ENCODE measurements at places on chromosomes 4 and X. TPM values are rescaled to one million over a fixed set of nuclear protein-coding genes. Genes with fewer than 3 reads are reported as not detected.
A peak's percentile ranks its signal among the peaks of the same experiment; 100 is the strongest.

GRCh38 chrX:129773649-129774458 lies 5.9 kb upstream of the SASH3 start:
- H3K27ac ChIP-seq, result peak overlapping the region; percentile 77
- H3K4me1 ChIP-seq, result peaks cover 94% of the 10 kb centered on the region
- DNase-seq, result peak; percentile 42
- no peaks in the 10 kb centered on the region for H3K27me3 ChIP-seq
- H3K36me3 ChIP-seq, result no peaks in the 10 kb centered on the region
- peak overlapping the region; percentile 37 for H3K4me3 ChIP-seq

GRCh38 chrX:8867406-8867805 lies 66.2 kb upstream of the FAM9A start:
- no peaks in the 10 kb centered on the region for H3K4me1 ChIP-seq
- no peak overlapping the region for H3K27ac ChIP-seq
- H3K27me3 ChIP-seq, result peaks cover 7% of the 10 kb centered on the region

DNA sequence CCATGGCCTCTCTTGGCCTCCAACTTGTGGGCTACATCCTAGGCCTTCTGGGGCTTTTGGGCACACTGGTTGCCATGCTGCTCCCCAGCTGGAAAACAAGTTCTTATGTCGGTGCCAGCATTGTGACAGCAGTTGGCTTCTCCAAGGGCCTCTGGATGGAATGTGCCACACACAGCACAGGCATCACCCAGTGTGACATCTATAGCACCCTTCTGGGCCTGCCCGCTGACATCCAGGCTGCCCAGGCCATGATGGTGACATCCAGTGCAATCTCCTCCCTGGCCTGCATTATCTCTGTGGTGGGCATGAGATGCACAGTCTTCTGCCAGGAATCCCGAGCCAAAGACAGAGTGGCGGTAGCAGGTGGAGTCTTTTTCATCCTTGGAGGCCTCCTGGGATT lies 8.0 kb downstream of the CLDN2 start:
- no peaks in the 10 kb centered on the region for H3K36me3 ChIP-seq
- no peak overlapping the region for H3K4me3 ChIP-seq
- no peak overlapping the region for H3K27ac ChIP-seq
- H3K4me1 ChIP-seq, result no peaks in the 10 kb centered on the region

GRCh38 chr4:145819101-145819852 lies 119.3 kb downstream of the ZNF827 start:
- peaks cover 4% of the 10 kb centered on the region for H3K36me3 ChIP-seq
- H3K27me3 ChIP-seq, result no peaks in the 10 kb centered on the region
- no peak for DNase-seq
- H3K4me1 ChIP-seq, result no peaks in the 10 kb centered on the region
- H3K4me3 ChIP-seq, result no peak overlapping the region
- no peak overlapping the region for H3K27ac ChIP-seq

GRCh38 chrX:150870029-150870428 lies 28.4 kb downstream of the CD99L2 start:
- H3K36me3 ChIP-seq, result no peaks in the 10 kb centered on the region
- DNase-seq, result no peak
- H3K4me1 ChIP-seq, result no peaks in the 10 kb centered on the region
- H3K27ac ChIP-seq, result no peak overlapping the region
- H3K27me3 ChIP-seq, result no peaks in the 10 kb centered on the region

DNA sequence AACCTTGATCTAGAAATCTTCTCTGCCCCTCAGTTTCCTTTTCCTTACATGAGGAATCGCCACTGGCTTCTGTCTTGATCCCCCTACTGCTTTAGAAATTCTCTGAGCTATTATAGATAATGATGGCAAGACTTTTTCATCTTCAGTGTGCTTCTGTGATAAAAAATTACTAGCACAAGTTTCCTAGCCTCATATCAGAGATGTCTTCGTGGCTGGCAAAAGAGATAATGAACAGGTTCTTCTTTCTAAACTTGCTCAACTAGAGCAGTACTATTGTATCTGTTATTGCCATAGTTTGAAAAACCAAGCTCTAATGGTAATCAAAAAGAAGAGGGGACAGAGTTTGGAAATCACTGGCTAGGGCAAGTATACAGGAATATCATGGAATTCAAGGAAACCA lies 4.1 kb upstream of the PDGFC start:
- H3K4me3 ChIP-seq, result no peak overlapping the region
- no peak overlapping the region for H3K27ac ChIP-seq
- H3K36me3 ChIP-seq, result no peaks in the 10 kb centered on the region
- DNase-seq, result no peak
- H3K4me1 ChIP-seq, result no peaks in the 10 kb centered on the region

- H3K4me3 ChIP-seq, result no peak overlapping the region
- H3K36me3 ChIP-seq, result no peaks in the 10 kb centered on the region
Observed at GRCh38 chr4:183255487-183255886, 64.6 kb downstream of the CLDN22 start.

DNA sequence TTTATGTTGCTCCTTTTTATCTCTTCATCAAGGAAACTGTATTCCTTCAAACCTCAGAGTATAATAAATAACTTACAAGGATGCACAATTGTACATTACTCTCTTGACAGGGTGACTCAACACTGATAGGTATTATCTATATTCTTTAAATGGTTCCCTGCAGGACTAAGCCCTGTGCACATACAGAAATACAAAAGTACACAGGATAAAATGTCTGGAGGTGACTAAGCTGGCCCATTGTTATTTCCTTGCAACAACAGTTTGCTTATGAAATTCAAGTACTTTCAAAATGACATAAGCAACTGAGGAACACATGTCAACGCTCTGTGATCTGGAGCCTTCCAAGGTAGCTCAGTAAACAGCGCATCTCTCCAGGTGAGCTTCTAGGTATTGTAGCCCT lies 83.8 kb upstream of the RPL34 start:
- no peak overlapping the region for H3K4me3 ChIP-seq
- no peaks in the 10 kb centered on the region for H3K27me3 ChIP-seq
- no peak overlapping the region for H3K27ac ChIP-seq
- H3K4me1 ChIP-seq, result no peaks in the 10 kb centered on the region
- no peak for DNase-seq
- H3K36me3 ChIP-seq, result no peaks in the 10 kb centered on the region

DNA sequence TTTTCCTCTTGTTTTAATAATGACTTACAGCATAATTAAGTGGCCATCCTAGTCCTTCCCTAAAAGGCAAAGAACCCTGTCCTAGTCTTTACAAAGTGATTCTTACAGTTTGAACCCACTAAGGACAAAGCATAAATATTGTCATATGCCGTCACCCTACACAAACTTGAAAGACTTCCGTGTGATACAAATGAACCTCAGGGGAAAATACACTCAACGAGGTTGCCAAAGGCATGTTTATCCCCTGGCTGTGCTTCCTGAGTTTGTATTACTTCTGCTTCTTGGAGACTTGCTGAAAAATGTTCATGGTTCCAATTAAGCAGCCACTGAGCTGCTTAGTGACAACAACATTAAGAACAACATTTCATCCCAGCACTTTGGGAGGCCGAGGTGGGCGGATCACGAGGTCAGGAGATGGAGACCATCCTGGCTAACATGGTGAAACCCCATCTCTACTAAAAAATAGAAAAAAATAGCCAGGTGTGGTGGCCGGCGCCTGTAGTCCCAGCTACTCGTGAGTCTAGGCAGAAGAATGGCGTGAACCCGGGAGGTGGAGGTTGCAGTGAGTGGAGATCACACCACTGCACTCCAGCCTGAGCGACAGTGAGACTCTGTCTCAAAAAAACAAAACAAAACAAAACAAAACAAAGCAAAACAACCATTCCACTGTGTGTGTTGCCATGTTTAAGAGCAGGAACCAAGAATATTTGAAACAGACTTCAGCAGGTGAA lies 16.2 kb downstream of the RASSF6 start:
- H3K4me3 ChIP-seq, result no peak overlapping the region
- no peaks in the 10 kb centered on the region for H3K36me3 ChIP-seq
- H3K4me1 ChIP-seq, result peaks cover 5% of the 10 kb centered on the region
- H3K27ac ChIP-seq, result no peak overlapping the region
- no peaks in the 10 kb centered on the region for H3K27me3 ChIP-seq

DNA sequence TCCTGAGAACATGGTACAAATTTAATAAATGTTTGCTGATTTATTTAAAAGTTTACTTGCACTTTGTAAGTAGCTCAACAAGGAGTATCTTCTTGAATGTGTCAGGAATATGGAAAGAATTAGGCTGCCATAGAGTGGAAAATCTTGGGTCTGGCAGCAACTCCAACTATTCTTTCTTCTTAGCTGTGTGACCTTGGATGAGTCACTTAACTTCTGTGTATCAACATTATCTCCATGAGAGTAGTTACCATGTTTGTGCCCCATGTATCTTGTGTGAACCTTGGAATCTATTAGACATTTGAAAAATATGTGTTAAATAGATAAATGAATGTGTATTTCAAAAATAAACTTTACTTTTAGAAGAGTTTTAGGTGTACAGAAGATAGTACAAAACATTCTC lies 348.8 kb downstream of the GBA3 start:
- H3K27me3 ChIP-seq, result no peaks in the 10 kb centered on the region
- H3K4me1 ChIP-seq, result no peaks in the 10 kb centered on the region
- no peak for DNase-seq
- H3K4me3 ChIP-seq, result no peak overlapping the region
- H3K27ac ChIP-seq, result no peak overlapping the region
- H3K36me3 ChIP-seq, result no peaks in the 10 kb centered on the region

- H3K4me3 ChIP-seq, result no peak overlapping the region
- DNase-seq, result no peak
- H3K36me3 ChIP-seq, result peaks cover 56% of the 10 kb centered on the region
- H3K27ac ChIP-seq, result no peak overlapping the region
- no peaks in the 10 kb centered on the region for H3K27me3 ChIP-seq
Observed at GRCh38 chr4:150849016-150849415, 166.1 kb downstream of the LRBA start.

DNA sequence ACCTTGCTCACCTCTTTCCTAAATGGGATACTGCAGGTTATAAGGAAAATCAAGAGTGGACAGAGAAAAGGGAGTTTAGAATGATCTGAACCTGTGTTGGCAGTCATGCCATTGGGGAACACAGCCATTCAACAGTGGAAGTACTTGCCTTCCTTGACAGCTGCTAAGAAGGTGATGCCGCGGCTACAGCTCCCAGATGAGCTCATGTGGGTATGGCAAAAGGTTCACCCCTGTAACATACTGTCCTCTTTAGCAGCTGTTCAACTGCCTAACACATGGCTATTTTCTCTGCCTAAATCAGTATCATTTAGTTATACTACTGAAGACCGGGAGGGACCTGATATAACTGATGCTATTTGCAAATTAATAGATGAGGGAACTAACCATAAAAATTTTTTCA lies 76.8 kb downstream of the DCHS2 start:
- no peak overlapping the region for H3K27ac ChIP-seq
- DNase-seq, result no peak
- no peaks in the 10 kb centered on the region for H3K36me3 ChIP-seq

The TEX13D gene
- not detected for total RNA-seq

The TEX11 gene
- not detected for total RNA-seq

GRCh38 chrX:133394765-133395164 lies 20.5 kb downstream of the GPC4 start:
- H3K27ac ChIP-seq, result no peak overlapping the region
- H3K27me3 ChIP-seq, result no peaks in the 10 kb centered on the region
- H3K4me3 ChIP-seq, result no peak overlapping the region
- H3K36me3 ChIP-seq, result no peaks in the 10 kb centered on the region

DNA sequence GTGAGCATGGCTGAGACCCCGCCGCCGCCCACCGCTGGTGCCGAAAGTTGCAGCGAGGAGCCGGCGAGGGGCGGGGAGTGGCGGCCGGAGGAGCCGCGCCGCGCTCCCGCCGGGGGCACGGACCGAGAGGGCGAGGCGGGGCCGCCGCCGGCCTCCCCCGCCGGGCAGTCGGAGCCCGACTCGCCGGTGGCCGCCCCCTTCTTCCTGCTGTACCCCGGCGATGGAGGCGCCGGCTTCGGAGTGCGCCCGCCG lies 16.5 kb downstream of the UTP3 start:
- no peak overlapping the region for H3K4me3 ChIP-seq
- no peaks in the 10 kb centered on the region for H3K27me3 ChIP-seq
- H3K36me3 ChIP-seq, result no peaks in the 10 kb centered on the region

All from CD4-positive, CD25-positive, alpha-beta regulatory T cell (primary cell).